Ascending aorta (tissue), 2 donors: ENCODE measurements at places on chromosomes 4 and X. TPM values are rescaled to one million over a fixed set of nuclear protein-coding genes. Genes with fewer than 3 reads are reported as not detected.

The TMSB15C gene
- 0.11 TPM for total RNA-seq

The HAND2 gene
- 6.0 TPM for total RNA-seq

The RPA4 gene
- 0.43 TPM for total RNA-seq

DNA sequence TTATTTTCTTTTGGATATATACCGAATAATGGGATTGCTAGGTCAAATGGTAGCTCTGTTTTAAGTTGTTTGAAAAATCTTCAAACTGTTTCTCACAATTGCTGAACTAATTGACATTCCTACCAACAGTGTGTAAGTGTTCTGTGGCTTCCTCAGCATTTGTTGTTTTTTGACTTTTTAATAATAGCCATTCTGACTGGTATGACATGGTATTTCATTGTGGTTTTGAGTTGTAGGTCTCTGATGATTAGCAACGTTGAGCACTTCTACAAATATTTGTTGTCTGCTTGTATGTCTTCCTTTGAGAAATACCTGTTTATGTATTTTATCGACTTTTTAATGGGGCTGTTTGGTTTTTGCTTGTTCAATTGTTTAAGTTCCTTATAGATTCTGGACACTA is 680.1 kb upstream of the GRIA3 start:
- no peak overlapping the region for H3K4me3 ChIP-seq
- no peaks in the 10 kb centered on the region for H3K36me3 ChIP-seq
- H3K4me1 ChIP-seq, result no peaks in the 10 kb centered on the region
- DNase-seq, result no peak
